Anterior cingulate cortex (tissue), 58 donors: ENCODE measurements at places on chromosomes 2 and 18.

- DNase-seq = no peak
Measured at GRCh38 chr2:113857464-113857863, 32.4 kb upstream of the ACTR3 start.

DNA sequence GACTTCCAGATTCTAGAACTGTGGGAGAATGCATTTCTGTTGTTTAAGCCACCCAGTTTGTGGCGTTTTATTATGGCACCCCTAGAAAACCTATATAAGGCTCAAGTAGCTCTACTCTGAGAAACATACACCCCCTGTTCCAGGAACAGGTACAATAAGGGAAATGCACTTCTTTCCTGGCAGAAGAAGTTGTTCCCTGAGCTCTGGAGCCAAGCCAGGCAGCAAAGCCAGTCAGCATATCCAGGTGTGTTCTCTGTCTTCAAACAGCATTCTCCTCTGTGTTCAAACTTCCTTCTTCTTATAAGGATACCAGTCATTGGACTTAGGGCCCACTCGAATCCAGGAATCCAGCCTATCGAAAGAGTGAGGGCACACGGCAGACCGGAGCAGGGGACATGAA lies 96.5 kb downstream of the TPGS2 start:
- DNase-seq = no peak

DNA sequence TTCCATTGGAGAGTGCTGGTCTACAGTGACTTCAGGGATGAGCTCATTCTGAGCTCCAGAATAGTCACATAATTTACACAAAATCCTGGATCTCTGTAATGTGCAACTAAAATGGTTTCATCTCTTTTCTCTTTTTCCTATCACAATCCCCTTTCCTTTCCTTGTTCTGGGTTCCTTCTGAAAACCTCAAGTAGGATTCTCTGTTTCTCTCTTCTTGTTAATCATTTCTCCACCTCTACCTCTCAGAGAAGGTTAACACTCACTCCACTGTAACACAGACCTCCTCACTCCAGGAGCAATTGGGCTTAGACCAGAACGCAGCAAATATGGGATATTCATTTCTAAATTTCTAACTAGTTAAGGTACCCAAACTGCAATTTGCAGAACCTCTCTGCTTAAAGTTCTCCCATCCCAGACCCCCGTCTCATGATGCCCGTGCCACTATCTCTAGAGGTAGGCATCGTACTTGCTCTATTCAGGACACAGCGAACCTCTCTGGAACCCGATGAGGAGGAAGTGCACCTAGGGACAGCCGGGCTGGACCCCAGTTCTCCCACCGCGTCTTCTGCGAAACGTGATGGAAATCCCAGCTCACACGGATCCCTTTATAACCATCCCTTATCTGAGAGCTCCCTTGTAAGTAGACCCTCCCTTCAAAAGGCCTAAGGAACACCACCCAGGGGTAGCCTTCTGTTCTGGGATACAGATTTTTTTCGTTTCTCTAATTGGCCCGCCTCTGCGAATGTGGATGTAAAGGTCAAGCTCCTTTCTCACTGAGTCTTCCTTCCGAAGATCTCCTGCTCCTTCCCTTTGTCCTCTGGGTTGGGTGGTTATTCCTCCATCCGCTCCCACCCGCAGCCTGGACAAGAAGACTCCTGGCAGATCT lies 1.3 kb downstream of the FOXI3 start:
- no peak for DNase-seq

GRCh38 chr18:69770238-69770637 lies 177.4 kb downstream of the CD226 start:
- DNase-seq = no peak

DNA sequence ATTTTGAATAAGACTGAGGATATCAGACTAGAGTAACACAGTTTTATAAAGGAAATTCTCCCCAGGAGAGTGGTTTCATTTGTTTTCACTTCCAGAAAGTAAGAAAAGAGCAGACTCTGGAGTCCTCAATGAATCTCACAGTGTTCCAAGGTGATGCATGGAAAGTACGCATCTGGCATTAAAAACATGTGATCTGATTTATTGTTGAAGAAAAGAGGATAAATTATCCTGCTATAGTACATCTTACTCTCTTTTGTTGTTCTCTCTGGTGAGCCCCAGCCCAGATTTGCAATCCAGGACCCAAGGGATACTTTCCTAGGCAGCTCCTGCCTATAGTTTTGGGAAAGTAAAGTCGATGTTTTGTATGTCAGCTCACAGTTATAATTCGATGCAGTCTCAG lies 285.9 kb downstream of the CTNNA2 start:
- no peak for DNase-seq

DNA sequence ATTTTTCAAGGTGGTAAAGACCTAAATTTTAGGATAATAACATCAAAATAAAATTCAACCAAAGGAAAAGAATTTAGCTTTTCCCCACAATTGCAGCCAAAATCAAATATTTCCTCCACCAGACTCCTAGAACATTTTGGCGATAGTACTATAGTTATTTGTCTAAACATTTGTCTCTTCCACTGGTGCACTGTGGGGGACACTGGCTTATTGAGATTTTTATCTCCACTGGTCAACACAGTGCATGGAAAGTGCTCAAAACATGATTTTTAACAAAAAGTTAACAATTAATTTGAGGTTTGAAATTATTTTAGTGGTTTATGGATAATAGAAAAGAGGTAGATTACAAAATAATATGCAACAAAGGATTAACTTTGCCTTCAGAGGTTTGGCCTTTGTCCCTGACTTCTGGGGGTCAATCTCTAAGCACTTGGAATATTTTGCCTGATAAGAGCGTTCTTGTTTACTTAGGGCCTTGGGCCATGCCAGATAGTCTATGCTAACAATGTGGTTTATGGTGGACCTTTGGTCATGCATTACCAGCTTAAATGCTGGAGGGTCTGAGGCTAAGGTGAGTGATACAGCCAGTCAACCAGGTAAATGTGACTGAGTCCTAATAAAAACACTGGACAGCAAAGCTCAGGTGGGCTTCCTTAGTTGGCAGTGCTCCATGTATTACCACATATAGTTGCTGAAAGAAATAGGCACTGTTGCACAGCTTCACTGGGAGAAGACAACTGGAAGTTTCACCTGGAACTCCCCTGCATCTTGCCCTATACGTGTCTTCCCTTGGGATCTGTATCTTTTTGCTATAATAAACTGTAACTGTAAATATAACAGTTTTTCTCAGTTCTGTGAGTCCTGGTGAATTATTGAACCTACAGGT lies 67.2 kb upstream of the SATB2 start:
- no peak for DNase-seq

- DNase-seq = no peak
Measured at GRCh38 chr2:1739961-1740715, 4.2 kb downstream of the PXDN start.

- DNase-seq = no peak
Measured at GRCh38 chr2:33137331-33137730, 190.6 kb downstream of the LTBP1 start.

DNA sequence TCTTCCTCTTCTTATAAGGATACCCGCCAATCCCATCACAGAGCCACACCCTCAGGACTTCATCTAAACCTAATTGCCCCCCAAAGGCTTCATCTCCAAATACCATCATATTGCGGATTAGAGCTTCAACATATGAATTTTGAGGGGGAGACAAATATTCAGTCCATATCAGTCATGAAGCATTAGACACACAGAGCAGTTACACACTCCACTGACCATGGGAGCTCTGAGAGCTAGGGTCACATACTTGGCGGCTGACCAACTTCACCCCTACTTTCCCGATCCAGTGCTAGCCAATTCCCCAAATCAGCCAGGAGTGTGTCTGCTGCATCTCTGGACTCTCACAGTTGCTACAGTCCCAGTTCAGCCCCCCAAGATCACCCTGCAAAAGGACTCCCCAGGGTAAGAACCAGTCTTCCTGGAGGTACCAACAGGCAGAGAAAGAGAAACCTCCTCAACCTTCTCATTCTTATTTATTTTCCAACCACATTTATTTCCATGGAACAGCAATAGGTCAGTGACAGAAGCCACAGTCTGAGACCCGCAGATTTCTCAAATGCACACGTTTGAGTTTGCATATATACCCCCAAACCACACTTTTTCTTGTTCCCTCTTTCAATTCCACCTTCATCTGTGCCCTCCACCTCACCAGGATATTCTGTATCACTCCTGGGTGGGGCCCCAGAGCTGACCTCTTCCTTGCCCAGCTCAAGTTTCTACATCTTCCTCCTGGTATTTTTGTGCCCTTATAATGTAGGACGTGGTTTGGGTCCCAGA lies 33.3 kb downstream of the SPP2 start:
- DNase-seq = no peak

GRCh38 chr2:44005846-44006245 lies 10.1 kb upstream of the LRPPRC start:
- no peak for DNase-seq

- DNase-seq = no peak
Measured at GRCh38 chr2:41871080-41871479, 176.7 kb upstream of the PKDCC start.

GRCh38 chr18:12640881-12641200 lies 17.1 kb downstream of the SPIRE1 start:
- DNase-seq = no peak

GRCh38 chr2:112821682-112822081 lies 14.9 kb downstream of the IL1B start:
- DNase-seq = no peak

DNA sequence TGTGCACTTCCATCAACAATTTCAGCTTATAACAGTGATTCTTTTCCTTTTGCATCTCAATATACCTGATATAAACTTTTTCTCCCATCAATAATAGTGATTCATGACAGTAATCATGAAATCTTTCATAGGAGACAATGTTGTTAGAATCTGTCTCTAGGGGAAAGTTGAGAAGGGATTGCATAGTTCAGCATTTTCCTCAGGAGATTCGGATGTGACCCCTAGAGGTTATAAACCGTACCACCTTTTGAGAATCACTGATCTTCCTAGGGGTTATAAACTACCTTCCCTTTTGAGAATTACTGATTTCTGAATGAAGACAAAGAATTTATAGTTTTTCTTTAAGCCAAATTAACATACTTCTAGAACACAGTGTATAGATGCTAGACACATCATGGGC lies 53.0 kb upstream of the GALNT3 start:
- no peak for DNase-seq

DNA sequence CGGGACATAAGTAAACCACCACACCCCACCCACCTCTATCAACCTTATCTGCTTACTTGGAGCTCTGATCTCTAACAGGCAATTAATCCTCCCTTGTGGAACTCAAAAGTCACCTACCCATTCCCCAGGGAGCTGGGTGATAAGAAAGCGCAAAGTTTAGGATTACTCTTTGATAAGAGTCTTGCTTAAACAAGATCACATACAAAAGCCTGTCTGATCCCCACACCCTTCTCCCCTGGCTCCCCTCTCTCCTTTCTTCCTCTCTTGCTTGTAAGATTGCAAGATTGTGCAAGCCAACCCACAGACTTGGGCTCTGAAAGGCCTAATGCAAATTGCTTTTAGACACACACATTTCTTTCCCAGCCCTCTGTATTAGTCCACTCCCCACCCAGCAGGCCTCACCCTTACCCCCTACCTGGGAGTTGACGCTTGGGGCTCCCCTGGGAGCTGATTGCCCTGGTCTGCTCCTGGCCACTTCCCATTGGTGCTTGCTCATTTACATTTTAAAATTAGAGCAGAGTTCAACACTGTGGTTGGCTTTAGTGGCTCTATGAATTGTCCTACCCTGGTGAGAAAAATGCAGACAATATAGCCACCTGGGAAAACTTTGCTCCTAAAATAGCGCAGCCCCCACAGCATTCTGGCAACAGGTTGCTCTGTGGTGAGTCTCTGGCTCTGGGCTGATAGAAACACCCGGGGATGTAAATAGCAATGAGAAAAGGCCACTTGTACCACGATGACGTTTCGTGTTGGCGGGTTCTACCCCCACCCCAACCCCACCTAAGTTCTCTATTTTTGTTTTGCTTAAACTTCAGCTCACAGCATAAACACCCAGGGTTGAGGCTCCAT lies 92.8 kb upstream of the MSH2 start:
- no peak for DNase-seq

- no peak for DNase-seq
Measured at GRCh38 chr2:83251321-83251872, 1207.7 kb downstream of the SUCLG1 start.

DNA sequence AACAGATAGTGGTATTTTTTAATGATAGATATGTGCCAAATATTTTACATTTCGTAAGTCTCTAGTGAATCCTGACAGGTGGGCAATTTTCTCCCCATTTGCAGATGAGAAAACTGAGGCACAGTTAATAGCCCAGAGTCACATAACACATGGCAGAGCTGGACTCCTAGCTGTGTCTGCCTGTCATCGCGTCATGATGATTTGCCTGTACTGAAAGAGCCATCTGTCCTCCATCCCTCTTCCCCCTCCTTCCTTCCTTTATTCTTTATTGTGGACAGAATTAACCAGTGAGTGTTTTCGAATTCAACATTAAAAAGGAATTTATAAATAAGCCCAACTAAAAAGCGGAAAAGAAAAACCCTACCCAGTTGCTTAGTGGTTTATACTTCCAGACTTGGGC lies 3.2 kb downstream of the DNAJB2 start:
- DNase-seq = peak; percentile 33

DNA sequence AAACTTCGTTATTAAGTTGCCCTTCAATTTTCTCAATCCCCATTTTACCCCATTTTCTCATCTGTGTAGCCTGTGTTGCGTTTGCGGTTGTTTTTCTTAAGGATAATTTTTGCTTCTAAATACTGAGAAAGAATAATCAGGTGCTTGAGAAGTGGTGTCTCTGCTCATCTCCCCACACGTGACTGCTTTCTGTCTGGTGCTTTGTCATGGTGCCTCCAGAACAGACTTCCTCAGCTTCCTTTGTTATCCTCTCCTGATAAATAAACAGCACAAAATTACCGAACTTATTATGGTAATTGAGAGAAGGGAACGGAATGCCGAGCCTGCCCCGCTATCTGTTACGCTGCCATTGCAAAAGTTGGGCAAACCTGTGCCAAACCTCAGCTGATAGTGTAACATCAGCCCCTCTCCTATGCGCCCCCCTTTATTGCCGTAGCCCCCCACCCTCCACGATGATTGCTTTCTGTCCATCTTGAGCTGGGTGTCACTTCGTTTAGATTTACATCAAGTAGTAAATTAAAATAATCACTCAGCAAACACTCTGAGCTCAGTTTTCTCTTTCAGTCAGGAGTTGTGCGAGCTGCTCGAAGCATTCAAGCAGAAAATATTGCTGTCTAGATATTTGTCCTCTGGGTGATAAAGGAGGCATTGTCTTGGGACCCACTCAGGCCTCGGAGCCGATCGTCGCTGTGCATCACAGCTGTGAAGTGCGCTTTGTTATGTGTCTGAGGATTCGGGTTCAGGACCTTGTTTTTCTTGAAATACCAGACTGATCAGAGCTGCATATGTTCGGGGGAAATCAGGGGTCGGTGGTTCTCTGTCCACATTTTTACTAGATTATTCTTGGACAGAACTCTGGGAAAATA lies 1008.5 kb upstream of the FANCL start:
- peak; percentile 20 for DNase-seq
